Activated CD4-positive, alpha-beta memory T cell treated with anti-CD3 and anti-CD28 coated beads, Interleukin-2, amount 10 ng/mL, durations not matched to agents 7 days and 5 days (primary cell): ENCODE measurements at places on chromosomes 12 and 14.

GRCh38 chr12:76874027-76874426 is 4.8 kb downstream of the CSRP2 start:
- no peak for DNase-seq

GRCh38 chr12:18345021-18345735 is 83.9 kb downstream of the PIK3C2G start:
- DNase-seq, result no peak

DNA sequence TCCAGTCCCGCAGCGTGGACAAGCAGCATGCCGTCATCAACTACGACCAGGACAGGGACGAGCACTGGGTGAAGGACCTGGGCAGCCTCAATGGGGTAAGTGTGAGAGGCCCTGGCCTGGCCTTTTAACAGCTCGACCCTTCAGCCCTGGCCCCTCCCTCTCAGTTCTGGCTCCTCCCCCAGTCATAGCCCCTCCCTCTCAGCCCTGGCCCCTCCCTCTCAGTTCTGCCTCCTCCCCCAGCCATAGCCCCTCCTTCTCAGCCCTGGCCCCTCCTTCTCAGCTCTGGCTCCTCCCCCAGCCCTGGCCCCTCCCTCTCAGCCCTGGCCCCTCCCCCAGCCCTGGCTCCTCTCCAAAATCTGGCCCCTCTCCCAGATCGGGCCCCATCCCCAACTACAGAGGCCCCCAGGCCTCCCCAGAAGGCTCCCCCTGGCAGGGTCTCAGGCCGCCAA is 11.2 kb downstream of the CEP170B start:
- peak; percentile 43 for DNase-seq

- DNase-seq, result no peak
Observed at GRCh38 chr12:96812153-96812552, 94.9 kb upstream of the NEDD1 start.

DNA sequence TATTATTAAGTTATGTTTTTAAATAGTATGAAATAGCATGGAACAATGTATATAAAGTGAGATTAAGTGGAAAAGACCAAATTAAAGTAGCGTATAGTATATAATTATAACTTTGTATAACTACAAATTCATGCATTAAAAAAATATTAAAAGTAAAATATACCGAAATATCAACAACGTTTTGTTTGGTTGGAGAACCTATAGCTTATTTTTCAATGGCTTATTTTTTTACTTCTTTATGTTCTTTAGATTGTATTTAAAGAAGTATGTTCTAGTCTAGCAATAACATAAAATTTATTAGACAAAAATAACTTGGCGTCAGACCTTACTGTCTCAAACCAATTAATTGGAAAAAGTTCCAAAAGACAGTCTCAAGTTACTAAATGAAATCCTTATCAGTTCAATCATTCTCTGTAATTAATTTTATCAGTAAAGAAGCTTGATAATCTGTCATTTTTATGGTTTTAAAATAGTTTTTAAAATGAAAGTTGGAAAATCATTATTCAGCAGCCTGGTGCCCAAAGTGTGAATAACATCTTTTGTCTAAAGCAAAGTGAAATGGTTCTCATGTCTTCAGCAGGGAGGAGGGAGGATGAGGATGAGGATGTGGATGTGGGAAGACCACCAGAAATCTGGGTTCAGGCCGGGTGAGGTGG is 46.7 kb downstream of the IRAK3 start:
- DNase-seq, result no peak

DNA sequence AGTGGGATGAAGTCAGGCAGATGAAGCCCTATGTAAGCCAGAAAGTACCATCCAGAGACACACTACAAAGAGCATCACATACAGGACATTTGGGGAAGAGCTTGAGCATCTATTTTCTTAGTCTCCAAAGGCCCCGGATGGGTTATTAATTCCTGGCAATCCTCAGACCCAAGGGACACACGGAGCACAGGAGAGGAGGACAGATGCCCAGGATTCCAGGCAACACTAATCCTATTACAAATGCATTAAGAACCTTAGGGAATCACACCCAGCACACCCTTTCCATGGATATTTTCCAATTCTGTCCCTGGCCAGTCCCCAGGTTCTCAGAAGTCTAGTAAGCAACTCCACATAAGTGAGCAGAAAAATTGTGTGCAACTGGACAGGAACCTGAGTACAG is 65.9 kb downstream of the CMKLR1 start:
- DNase-seq, result no peak

DNA sequence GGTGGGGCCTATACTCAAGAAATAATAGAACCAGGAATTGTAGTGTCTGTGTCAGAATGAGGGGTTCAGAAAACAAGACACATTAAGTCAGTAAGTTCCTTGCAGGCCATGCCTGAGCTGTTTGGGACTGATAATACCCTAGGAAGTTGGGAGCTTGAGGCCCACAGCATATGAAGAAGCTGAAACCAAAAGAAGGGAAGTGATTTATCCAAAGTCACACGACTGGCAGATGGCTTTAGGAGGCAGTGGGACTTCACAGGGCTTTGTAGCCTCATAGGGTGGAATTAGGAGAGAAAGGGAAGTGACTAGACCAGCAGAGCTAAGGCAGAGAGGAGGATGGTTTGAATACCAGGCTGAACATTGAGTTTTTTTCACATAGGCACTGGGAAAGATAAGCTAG is 56.6 kb upstream of the SRSF5 start:
- no peak for DNase-seq

DNA sequence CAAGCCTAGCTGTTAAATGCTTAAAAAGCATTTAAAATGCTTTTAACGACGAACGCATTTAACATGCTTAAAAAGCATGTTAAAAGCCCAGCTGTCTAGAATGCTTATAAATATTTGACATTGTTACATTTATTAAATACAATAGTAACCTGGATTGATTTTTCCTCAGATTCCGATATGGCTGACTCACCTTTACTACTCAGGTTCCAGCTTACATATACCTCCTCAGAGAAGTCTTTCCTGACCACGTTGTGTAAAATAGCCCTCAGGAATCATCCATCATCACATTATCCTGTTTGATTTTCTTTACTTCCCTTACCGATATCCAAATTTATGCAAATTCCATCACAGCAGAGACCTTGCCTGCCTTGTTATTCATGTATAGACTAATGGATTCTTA is 51.4 kb downstream of the SLC41A2 start:
- DNase-seq, result no peak

- no peak for DNase-seq
Observed at GRCh38 chr14:60506985-60507829, 1.7 kb upstream of the SIX6 start.

GRCh38 chr14:28813810-28814209 is 47.2 kb downstream of the FOXG1 start:
- no peak for DNase-seq

- DNase-seq, result no peak
Observed at GRCh38 chr14:31080484-31080883, 54.3 kb upstream of the STRN3 start.

DNA sequence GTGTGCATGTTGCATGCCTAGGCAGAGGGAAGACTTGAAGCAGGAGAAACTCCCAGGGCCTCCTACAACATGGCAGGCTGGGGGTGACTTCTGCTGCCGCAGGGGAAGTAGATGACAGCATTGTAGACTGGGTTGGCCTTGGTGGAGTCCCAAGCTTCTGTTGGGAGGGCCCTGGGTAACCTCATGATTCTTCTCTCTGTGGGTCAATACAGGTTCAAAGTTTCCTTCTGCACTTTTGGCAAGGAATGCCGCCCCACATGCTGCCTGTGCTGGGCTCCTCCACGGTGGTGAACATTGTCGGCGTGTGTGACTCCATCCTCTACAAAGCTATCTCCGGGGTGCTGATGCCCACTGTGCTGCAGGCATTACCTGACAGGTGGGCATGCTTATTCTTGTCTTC is 78.4 kb upstream of the RIC8B start:
- no peak for DNase-seq

- no peak for DNase-seq
Observed at GRCh38 chr14:51479584-51480325, 172.0 kb upstream of the FRMD6 start.

DNA sequence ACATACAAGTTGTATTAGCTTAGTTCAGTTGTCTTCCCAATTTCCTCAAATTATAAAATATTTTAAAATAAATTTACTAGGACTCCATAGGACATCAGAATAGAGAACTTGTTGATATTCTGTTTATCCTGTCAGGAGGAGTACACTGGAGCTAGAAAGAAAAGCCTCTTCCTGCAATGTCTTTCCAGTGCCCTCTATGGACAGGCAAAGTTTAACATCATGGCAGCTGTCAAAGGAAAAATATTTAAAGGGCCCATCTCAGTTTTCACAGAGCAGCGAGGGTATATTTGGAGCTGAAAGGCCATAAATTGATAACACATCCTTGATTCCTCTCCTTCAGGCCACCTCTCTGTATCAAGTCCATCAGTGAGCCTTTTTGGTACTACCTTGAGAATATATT is 19.0 kb downstream of the DIP2B start:
- no peak for DNase-seq
